ENCODE measurements at places on chromosomes 7 and 10.

DNA sequence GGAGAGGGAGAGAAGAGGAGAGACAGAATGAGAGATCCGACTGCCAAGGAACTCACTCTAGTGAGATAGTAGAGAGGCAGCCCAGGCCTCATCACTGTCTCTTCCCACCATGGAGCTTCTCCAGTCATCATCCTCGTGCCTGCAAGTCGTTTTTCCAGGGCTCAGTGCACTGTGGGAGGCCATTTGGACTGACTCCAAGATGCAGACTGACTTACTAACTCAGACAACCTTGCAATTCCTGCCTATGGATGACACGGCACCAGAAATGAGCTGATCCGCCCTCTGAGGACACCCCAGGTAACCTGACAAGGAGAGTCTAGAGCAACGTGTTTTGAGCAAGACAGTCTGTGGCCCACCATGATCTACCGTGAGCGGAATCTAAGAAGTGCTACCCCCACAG lies 154.9 kb downstream of the GLI3 start:
- DNase-seq, result no peak

- no peak for DNase-seq
These were observed 295.9 kb upstream of the FOXK1 start for GRCh38 chr7:4386190-4386589.

DNA sequence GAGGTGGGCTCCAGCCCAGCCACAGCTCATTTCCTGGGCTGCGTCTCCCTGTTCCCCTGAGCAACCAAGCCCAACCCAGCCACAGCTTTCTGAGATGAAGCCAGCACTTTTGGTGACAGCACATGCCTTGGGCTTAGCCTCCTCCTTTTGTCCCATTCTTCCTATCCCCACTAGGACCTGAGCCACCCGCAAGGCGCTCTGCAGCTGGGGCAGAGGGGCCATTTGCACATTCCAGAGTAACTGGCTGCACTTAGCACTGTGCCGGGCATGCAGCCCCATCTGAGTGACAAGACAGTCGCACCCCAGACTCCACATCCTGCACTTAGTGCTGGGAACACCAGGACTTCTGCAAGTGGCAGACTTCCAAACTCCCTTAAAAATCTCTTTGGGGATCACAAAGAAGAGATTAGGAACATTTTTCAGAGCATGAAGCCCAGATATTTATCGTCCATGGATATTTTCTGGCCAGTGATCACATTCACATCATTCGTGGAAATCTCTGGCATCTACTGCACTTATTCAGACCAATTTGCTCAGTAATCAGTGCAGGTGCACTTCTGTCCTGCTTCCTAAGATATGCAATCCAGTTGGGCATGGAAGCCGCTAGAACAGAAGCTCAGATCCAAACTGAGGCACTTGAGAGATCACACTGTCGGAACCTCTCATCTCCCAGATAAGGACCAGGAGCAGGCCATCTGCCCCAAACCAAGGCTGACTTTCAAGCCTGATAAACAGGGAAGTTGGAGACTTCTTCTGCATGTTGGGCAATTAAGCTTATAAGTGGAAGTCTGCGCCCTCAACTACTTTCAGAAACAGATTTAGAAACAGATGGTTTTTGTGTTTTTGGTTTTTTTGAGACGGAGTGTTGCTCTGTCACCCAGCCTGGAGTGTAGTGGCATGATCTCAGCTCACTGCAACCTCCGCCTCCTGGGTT lies 26.4 kb downstream of the CHST15 start:
- DNase-seq, result no peak

DNA sequence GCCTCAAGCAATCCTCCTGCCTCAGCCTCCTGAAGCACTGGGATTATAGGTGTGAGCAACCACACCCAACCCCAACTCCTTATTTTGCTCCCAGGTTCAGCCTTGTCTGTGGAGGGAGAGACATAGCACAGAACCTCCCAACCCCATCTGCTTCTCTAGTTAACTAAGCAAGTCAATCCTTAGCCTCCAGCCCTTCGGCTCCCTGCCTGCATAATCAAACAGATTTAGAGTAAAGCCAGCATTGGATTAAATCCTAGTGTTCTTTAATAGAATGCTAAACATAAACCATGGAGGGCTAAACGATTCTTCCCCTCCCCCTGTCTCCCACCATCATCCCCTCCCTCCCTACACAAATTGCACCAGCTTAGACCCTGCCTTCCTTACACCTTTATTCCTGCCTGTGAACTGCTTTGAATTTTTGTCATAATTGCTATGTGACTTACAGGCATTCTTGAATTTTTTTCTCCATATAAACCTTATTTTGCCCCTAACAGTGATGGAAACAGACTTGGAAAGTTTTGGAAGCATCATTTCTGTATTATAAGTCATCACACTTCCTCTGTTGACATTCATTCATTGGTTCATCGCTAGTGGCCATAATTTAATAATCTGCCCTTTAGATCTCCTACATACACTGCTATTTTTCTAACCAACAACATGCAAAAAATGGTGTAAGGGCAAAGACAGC lies 72.6 kb upstream of the TOMM7 start:
- no peak for DNase-seq

DNA sequence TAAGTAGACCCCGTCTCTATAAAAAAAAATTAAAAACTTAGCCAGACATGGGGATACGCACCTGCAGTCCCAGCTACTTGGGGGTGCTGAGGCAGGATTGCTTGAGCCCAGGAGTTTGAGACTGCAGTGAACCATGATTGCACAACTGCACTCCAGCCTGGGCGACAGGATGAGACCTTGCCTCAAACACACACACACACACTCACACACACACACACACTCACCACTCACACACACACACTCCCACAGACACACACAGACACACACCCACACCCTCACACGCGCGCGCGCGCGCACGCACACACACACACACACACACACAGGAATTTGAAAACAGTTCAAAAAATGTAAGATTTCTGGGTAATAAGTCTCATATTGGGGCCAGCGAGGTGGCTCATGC lies 8.7 kb upstream of the GRIFIN start:
- no peak for DNase-seq

DNA sequence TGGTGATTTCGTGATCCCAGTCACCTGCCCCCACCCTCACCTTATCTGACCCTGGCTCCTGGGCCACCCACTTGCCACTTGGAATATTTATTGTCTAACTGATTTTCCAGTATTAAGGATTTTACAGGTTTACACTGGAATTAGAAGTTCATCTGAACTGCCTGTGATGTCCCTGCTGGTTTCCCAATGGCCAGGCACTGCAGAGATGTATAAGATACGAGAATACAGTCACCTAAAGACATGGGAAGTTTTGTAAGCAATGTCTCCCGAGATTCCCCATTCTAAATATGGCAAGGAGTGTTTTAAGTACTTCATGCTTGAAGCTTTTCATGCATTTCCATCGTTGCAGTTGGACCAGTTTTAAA lies 592.7 kb downstream of the SDK1 start:
- no peak for DNase-seq

DNA sequence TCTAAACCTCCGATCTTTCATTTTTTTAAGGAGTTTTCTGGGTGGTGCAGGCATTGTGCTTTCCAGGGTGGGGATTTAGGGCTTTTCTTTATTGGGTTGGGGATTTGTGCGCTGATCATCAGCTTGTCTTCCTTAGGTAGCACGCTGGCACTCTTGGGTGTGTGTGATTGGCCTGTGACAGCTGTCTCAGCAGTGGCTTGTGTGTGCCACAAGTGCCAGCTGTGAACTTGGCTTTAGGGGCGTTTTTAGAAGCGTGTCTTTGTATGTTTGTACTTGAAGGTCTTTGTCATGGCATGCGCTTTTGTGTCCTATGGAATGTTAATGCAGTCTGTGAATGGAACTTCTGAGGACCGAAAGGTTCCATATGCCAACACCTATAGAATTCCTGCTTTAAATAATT lies 788 bp downstream of the AKAP9 start:
- peak; percentile 84 for DNase-seq

Measured in SW480 (cell line).